EL (cell line): ENCODE measurements at places on chromosomes 7 and 10.

- peak; percentile 70 for DNase-seq
Measured at GRCh38 chr7:102230593-102230992, 56.1 kb upstream of the SH2B2 start.

- DNase-seq = peak; percentile 34
Measured at GRCh38 chr7:132709971-132710567, 133.8 kb upstream of the PLXNA4 start.

DNA sequence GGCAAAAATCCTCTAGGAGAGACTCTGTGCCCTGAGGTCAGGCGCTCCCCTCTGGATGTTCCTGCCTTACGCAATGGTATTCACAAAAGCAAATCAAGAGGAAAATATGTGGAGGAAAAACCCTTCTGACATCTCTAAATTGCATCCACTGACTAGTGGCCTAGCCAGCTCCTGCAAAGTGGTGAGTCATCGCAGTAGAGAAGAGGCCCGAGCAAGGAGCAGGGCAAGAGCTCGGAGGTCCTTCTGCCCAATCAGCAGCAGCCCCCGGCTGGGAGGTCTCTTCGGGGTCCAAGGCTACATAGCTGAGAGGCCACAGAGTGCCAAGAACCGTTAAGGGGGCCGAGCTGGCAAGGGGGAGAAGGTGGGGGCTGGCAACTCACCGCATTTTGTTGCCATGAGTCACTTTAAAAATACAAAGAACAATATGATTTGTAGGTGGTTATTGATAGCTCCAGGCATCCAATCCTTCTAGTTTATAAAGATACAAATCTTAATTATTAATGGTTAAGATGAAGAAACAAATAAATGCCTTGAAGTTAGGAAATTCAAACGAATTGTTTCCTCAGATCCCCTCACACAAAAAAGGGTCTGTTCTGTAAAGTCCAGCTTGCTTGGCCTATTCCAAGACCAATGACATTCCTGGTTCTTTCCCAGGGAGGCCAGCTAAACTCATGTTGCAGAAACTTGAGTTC is 161.6 kb downstream of the PKD1L1 start:
- DNase-seq = peak; percentile 100

DNA sequence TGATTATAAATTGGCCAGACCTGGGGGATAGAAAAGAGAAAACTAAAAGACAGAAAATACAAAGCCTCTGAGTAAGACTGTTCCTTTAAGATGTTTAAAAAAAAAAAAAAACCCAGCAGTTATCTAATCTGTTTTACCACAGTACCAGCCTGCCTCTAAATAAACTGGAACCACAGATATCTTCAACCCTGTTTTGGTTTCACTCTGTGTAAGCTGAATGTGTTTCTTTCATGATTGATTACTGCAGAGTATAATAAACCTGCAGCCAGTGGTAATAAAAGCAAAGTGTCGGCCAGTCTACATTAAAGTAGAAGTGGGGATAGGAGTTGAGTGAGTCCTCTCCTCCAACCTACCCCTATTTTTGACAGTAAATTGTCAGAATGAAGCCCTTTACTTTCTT is 40.6 kb downstream of the MGAM2 start:
- no peak for DNase-seq

GRCh38 chr7:158812684-158813083 is 16.6 kb downstream of the ESYT2 start:
- no peak for DNase-seq

GRCh38 chr7:104366390-104366789 is 38.0 kb downstream of the LHFPL3 start:
- DNase-seq = no peak

DNA sequence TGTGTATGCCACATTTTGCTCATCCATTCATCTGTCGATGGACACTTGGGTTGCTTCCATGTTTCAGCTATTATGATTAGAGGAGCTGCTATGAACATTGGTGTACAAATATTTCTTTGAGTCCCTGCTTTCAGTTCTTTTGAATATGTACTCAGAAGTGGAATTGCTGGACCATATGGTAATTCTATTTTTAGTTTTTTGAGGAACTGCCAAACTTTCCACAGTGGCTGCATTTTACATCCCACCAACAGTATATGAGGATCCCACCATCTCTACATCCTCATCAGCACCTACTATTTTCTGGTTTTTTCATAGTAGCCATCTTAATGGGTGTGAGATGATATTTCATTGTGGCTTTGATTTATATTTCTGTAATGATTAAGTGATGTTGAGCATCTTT is 44.7 kb upstream of the ZMIZ2 start:
- no peak for DNase-seq
